ENCODE measurements at places on chromosomes 2 and 18.

DNA sequence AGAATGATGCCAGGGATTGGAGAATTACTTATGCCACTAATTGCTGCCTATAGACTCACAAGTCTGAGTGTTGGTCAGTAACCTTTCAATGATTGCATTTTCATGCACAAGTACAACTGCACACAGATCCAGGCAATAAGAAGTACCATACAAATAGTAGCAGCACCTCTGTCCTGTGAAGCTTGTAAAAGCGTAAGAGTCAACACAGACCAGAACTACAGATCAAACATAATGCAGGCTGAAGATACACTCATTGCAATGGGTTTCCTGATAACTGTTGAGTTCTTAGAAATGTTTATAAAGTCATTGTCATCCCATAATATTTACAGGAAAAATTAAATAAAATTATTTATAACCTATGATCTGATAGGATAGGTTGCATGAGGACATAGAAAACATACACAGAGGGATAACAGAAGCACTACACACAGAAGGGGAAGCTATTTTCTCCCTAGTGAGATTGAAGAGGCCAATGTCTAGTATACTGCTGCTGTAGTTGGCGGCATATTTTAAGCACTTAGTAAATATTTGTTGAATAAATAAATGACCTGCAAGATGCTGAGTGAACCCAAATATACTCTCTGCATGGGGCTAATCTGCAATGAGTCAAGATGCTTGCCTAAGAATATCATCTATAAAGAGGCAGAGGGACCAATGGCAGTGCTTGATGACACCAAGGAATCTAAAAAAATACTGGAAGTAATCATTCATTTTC, 5.7 kb upstream of the PIK3C3 start:
- no peak for DNase-seq

- DNase-seq = peak; percentile 20
Measured at GRCh38 chr2:174485788-174486562, 854 bp downstream of the GPR155 start.

- no peak for DNase-seq
Measured at GRCh38 chr2:142533177-142533576, 344.3 kb upstream of the KYNU start.

- no peak for DNase-seq
Measured at GRCh38 chr18:63240531-63241316, 78.8 kb downstream of the BCL2 start.

DNA sequence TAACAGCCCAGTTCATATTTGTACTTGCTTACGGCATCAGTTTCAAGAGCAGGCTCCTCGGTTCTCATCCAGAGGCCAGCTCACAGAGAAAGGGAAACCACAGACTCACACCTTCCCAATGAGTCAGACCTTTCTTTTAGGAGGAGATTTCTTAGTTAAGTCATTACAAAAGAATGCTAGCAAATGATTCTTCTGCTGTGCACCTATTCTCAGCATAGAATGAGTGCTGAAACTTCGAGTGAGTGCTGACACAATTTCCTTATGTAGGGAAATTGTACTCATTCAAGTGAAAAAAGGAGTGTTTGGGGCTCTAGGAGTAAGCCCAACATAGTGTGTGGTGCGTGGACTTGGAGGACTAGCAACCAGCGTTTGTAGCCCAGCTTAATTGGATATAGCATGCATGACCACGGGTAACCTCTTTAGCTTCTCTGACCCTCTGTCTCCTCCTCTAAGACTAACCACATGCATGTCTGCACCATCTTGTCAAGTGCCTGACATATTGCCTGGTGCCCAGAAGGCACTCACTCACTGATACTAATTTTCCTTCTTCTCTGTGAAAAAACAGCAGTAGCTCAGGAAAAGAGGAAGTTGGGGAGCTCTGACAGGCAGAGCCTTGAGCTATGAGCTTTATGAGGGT, 87.0 kb downstream of the ALPK2 start:
- peak; percentile 34 for DNase-seq

GRCh38 chr18:12397254-12397653, 10.5 kb upstream of the PRELID3A start:
- DNase-seq = no peak

- peak; percentile 51 for DNase-seq
Measured at GRCh38 chr2:174835797-174836255, 71.6 kb upstream of the CHRNA1 start.

DNA sequence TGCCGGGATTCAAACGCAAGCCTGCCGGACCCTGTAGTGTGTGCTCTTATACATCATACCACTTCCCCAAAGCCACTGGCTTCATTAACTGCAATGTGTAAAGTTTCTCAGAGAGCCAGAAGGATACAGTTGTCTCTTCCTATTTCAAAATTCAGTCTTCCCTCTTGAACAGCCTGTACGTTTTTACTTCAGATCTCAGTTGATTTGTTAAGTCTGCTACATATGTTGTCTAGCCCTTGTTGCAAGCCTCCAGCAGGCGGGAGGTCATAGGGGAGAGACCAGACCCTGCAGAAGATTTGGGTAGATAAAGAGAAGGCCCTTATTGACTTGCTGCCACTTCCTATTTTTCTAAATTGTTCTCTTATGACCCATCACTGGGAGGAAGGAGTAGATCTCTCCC, 56.2 kb downstream of the ARHGEF33 start:
- no peak for DNase-seq

DNA sequence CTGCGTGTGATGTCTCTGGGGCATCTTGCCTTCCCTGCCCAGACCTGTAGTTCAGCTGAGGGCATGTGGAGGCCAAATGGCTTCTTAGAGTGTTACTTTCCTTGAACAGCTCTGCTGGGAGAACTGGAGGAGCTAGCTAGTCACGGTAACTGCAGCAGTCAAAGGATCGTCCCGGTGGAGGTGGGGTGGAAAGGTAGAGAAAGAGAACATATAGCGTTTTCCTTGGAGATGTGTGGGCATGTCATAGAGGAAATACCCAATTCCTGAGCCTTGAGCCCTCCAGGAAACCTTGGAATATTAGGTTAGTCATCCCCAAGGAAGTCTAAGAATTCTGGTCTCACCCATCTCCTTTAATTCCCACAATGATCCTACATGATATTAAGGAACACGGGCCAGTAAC, 33.5 kb upstream of the IL37 start:
- DNase-seq = no peak

DNA sequence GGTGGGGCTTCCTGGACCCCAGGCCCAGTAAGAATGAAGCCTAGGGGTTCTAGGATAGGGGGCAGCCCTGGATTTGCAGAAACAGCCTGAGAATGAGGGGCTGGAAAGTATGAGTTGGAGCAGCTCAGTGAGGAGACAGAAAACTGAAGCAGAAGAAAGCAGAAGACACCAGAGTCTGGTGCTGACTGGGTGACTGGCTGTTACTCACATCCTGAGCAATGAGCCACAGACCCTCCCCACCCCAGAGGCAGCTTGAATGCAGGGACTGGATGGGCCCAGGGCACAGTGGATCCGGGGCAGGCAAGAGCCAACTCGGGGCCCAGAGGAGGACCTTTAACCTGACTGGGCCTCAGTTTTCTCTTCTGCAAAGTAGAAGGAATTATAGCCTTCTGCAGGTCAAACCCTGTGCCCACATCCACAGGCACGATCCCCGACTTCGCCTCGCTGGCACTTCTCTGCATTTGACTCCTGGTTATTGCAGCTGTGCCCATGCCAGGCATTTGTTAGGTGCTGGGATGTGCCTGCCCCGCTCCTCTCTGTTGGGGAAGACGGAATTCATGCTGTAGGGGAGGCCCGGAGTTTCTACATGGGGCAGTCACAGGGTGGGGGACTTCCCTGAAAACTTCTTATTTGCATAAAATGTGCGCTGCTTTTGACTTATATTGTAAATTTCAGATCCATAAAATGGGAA, 8.5 kb downstream of the STEAP3 start:
- no peak for DNase-seq

GRCh38 chr2:122737429-122738077, 982.1 kb downstream of the TSN start:
- no peak for DNase-seq

GRCh38 chr2:141805302-141805701, 325.5 kb downstream of the LRP1B start:
- DNase-seq = no peak

GRCh38 chr18:43719267-43719795, 442.0 kb upstream of the SYT4 start:
- no peak for DNase-seq

DNA sequence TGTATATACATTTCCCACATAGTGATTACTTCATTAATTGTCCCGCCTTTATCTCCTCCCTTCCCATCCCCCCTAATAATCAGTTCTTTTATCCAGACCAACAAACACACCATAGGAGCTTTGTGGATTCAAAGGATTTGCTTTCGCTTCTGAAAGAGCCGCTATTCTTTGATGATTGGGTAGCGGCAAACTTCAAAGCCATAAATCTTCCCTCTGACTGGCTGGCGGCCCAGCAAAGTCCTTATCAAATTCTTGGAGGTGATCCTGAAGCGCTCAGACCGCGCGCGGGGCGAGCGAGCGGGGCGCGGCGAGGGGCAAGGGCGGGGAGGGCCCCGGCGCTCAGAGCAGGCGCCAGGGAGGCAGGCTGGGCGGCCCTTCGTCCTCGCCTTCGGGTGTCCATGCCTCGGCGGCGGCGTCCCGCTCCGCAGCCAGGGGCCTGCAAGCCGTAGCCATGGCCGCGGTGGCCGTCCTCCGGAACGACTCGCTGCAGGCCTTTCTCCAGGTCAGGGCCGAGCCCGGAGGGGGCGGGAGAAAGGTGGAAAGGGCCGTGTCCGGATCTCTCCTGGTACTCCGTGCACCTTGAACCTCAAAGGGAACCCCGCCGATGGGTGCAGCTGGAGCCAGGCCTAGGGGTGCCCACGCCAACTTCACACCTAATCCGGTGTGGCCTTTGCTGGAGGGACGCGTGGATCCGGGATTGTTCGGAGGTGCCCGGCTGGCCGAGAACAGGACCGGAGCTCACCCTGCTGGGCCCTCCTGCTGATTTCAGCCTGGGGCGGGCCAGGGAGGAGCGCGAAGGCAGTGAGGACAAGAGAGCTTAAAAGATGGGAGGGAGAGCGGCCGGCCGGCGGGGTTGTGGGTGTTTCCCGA, at the start of gene SP5:
Gene SP5, plus strand, starts transcription at position 276 of the 870 bp plus-strand sequence. Its CDS starts 176 bp downstream, at position 452.
- no peak for DNase-seq

DNA sequence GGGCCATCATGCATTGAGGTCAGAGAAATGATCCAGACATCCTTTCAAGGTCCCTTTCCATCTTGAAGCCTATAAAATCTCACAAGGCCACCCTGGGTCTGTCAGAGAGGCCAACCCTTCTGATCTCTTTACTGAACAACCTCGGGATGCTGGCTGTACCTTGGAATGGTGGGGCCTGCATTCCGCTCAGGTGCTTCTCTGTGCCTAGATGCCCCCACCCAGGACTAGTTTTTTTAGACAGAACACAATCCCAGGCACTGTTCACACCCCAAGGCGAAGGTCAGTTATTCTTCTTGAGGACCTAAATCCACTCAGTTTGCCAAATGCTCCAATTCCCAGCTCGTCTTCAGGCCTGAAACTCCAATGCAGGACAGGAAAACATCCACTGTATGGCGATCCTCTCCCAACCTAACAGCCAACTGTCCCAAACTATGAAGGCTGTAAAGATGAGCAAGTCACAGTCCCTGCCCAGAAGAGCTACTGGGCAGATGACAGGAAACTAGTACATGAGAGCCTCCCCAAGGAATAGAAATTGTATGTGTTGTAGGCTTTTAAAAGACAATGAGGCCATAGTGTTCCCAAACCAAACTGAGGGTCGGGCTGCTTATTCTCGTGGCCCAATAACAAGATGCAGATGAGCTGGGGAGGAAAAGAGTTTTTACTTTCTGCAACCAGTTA, 154.4 kb upstream of the ACAA2 start:
- no peak for DNase-seq

DNA sequence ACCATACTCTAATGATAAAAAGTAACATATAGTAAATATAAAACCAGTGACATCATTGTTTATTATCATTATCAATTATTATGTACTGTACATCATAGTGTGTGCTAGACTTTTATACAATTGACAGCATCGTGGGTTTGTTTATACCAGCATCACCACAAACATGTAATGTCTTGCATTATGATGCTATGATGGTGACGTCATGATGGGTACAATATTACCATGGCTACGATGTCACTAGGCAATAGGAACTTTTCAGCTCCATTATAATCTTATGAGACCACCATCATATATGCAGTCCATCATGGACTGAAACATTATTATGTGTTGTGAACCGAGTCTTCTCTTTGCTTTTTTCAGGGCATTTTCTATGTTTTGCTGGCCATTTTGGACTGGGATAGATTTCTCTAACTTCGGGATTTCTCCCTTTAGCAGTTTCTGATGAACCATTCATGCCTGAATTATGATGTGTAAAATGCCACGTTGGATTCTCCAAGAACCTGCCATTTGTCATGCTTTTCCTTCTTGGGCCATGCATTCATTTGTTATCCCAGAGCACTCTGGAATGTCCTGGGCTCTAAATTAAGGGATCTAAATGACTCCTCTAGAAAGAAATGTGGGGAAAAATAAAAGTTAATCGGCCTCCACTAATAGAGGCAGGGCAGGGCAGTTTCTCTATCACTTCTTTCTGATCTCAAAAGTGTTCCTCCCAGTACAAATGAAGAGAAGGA, 325.6 kb upstream of the TNP1 start:
- DNase-seq = no peak

- no peak for DNase-seq
Measured at GRCh38 chr2:29213888-29214291, 98.7 kb downstream of the CLIP4 start.

DNA sequence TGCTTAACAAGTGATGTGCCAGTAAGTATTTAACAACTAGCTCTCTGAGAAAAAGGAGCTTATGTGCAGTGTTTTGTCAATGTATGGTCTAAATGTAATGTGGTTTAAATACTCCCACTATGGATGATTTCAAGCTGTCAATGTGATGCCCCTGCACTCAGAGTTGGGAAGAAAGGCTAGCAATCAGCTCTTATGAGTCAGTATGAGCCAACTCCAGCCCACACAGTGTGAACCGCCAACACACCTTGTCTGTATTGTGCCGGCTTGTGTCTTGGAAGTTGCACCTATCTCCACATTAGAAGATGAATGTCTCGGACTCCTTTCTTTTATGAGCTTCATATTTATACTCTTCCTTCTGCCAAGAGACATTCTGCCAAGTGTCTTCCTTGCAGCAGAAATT, 703.8 kb upstream of the RAB6C start:
- DNase-seq = no peak

DNA sequence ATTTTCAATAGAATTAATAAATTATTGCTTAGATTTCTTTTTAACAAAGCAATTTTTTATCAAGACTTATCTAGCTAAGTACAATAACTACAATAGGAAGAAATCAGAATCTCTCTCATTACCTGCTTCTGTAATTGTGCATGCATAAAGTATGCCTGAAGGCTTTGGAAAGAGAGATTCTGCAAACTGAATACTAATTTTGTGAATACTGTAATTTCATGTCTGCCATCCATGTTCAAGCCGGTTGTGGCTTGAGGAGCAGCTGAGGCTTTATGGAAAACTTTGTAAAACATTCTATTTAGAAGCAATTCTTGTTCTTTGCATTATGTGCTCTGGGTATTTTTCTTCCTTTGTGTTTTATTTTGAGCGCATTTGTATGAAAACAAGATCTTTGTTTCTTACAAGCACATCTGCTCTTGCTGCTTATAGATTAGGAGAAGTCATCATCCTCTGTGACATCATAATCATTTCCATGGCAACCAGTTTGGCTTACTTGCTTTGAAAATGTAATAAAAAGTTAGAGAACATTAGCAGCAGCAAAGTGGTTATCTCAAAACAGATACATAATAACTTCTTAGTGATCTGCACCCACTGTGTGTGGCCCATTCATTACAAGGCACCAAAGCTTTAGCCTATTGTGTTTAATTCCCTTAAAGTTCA, 16.0 kb upstream of the IKZF2 start:
- DNase-seq = no peak

- no peak for DNase-seq
Measured at GRCh38 chr2:222568865-222569264, 87.0 kb downstream of the FARSB start.
